ENCODE measurements at places on chromosomes 5 and 9.

DNA sequence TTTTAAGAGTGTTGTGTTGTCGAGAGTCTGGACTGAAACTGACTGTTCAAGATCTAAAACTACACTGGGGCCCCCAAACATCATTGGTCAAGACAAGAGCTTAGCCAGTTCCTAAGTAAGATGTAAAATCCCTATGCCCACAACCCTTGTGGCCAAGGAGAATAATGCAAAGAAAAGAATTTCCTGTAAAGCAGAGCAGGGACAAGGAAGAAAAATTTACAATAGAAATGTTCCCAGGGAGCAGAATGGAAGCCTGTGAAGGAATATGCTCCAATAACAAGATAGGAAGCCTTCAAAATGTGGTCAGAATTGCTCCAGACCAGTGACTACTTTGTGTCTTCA lies 20.4 kb downstream of the PPP1R2B start:
- DNase-seq, result no peak

DNA sequence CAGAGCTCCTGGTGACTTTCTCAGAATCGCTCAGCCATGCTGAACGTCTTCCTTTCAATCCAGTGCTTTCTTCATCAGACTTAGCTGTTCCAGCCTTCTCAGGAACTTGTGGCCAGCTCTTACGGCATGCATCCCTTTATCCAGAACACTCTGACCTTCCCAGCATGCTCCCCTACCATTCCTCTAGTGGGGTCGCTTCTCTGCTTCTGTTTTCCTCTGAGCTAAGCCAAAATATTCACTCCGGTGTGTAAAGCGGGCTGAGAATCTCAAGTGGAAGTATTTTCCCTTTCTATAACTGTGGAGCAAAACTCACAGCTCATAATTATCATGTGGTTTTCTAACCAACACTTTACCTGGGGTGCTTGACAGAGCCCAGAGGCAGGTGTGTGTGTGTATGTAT lies 6.2 kb downstream of the DCANP1 start:
- DNase-seq, result no peak

GRCh38 chr5:124057724-124058231 lies 545.8 kb downstream of the CSNK1G3 start:
- no peak for DNase-seq

- DNase-seq, result no peak
Observed at GRCh38 chr9:23587433-23587832, 238.6 kb downstream of the ELAVL2 start.

DNA sequence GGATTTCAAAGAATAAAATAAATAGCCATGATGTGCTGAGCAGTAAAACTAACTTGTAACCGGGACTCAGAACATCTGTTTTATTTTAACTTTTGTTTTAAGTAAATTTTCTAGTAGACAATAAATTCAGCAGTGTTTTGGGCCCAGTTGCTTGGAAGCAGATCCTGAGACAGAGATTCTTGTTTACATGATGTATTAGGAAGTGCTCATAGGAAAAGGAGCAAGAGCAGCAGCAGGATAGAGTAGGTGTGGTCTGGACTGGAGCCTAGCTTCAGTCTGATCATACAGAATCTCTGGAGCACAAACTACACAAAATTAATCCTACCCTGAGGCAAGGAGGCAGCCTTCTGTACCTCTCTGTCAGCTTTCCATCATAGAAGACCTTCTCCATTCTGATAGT lies 139.2 kb upstream of the CCNH start:
- no peak for DNase-seq

DNA sequence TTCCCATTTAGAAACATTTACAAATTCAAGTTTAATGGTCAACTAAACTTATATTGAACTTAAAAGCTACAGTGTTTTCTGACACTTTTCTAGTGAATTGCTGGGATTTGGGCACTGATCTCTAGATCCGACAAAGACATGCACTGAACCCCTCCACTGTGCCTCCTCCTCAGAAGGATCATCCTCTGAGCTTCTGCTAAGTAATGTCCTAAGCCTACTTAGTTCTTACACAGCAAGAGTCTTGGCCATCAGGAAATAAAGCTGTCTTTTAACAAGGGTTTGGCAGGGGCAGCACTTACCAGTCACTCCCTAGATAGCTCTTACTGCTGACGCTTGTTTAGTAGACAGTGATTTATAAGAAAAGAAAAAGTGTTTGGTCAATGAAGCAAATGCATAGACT lies 50.5 kb downstream of the FAM81B start:
- DNase-seq, result no peak

DNA sequence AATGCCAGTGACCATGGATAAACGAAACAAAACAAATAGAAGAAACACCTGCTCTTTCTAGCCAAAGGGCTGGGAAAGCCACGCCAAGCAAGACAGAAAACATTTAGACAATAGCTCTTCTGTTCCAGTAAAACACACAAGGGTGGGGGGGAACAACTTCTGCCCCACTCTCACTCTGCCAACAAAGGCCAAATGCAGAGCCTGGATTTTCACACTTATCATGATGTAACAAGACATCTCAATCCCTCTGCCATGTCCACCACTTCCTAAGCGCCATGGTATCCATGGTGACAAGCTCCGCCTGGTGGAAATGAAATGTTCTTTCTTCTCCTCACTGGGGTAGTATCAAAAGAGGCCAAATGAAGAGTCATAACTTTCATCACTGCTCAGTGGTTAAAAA lies 60.6 kb downstream of the DRD1 start:
- DNase-seq, result no peak

DNA sequence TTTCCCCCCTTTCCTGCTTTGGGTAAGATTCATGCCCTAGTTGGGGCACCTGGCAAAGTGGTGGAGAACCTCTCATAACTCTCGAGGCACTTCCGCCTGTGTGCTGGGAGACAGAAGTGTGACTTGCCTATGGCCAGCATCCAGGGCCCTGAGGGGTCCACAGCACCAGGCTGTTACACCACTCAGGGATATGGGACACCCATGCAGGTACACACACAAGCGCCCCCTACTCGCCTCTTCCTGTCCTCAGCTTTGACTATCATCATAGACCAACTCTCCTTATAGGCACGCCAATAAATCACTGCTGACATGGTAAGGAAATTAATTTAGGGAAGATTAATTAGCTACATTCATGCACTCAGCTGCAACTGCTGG lies 45.4 kb downstream of the SHB start:
- DNase-seq, result no peak

DNA sequence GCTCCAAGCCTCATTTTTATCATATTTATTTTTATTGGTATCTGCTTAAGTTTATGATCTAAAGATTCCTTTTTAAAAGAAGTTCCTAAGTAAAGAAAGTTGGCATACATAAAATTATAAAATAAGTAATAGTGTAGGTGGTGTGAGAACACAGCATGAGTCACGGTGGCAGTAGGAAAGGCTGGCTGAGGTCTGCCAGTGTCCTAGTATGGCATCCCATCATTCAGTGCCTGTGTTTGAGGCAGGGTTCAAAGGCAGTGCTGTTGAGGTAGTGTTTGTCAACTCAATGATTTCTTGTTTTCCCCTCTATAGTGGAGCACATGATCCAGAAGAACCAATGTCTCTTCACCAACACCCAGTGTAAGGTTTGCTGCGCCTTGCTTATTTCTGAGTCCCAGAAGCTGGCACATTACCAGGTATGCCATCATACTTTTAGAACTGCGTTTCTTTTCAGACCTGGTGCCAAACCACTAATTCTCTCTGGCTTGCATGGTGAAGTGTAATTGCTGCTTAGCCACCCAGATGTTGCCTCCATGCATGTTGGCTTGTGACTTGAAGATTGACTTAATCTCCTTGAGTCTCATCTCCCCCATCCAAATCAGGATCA lies 18.4 kb downstream of the ZNF346 start:
- DNase-seq, result no peak

DNA sequence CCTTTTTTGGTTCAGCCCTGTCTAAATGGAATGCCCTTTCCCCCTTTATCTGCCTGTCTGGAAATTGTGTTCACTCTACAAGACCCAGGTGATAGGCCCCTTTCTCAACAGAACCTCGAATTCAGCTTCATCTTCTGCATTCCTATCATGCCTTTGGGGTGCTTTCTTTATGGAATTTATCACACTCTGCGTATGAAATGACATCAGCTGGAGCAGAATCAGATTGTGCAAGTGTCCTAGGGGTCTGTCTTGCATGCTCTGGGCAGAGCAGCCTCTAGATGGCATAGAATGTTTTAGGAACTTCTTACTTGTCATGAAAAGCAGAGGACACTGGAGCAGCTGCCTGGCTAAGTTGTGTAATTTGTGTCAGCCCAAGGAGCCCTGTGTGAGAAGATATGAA lies 84.9 kb downstream of the ISL1 start:
- DNase-seq, result no peak

DNA sequence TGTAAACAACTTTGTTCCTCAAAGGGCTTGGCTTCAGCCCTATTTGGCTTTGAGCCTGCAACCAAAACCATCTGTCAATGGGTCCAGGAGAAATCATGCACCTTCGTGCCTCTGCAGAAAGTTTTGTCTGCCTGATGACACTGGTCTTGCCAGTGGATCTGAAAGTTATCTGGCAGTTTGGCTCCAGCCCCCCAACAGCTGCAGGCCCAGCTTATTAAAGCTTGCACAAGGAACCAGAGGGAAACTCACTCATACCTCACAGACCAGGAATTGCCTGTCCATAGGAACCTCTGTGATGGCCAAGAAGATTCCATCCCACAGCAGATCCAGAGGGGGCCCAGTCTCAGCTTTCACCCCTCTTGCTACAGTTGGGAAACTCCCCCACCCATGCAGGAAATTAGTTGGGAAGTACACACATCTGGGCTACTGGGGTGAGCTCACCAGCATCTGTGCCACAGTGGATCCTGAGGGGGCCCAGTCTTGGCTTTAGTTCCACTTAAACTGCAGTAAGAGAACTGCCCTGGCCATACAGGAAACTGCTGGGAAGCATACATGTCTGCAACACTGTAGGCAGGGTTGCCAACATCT lies 265.5 kb downstream of the GRIA1 start:
- DNase-seq, result no peak

- no peak for DNase-seq
Observed at GRCh38 chr9:137763271-137763955, 114.2 kb upstream of the CACNA1B start.

DNA sequence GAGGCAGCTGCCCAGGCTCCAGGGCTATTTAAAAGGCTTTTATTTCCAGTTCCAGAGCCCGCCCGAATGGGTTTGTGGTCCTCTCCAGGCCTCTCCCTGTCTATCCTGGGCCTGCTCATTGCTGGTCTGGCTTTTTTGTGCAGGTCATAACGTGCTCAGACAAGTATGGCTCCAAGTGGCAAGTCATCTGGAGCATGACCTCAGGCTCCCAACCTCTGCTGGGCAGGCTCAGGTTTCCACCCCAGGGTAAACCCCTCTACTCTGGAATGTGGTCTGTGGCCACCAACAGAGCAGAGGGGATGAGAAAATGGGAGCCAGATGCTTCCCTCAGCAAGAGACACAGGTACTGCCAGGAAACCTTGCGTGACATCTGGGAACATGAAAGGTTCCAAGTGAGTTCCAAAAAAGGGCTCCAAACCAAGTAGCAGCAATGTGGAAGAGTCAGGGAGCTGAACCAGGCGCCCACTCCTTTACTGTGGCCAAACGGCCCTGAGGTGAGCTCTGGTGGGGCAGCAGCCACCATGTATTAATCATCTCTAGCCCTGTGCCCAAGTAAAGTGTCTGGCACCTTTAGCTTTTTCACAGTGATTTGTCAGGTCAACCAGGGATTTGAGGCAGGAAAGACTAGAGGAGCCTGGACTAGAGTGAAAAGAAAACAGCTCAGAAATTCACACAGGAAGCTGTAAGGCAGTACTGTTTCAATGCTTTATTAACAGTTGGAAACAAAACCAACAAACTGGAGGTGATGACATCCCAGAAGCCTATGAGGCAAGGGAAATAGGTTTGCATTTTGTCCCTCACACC lies 25.7 kb downstream of the PCDHGC5 start:
- no peak for DNase-seq

GRCh38 chr9:33135470-33135958 lies 31.6 kb downstream of the B4GALT1 start:
- DNase-seq, result no peak

GRCh38 chr9:83238871-83239640 lies 176.1 kb upstream of the RASEF start:
- no peak for DNase-seq

GRCh38 chr9:107243742-107244141 lies 39.3 kb upstream of the RAD23B start:
- DNase-seq, result no peak

- no peak for DNase-seq
Observed at GRCh38 chr5:95720094-95720786, 10.9 kb upstream of the RHOBTB3 start.

DNA sequence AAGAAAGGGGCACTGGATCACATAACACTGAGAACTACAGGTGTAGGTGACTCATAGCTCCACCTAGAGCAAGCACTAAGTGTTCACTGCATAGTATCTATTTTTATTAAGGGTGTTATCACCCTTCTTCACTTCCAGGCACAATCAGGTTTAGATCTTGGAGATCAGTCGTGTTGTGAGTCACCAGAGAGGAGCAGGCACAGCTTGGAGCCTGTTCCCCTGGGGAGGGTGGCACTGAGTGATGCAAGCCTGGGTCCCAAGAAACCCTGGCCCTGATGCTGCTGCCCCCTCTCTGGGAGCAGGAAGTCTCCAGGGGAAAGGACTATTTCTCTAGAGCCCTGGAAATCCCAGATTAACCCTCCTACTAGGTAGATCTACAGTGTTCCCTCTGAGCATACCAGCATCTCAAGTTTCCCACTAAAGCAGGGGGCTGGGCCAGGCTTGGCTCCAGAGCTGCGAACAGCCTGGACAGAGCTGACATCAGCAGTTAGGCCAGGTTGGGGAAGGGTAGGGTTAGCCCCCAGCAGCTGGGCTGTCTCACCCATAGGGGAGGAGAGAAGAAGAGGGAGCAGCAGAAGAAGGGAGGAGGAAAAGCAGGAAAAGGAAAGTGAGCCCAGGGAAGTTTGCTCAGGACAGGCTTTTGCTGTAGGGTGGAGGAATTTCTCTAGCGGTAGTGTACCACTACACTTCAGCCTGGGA lies 28.1 kb upstream of the SPINK4 start:
- no peak for DNase-seq

DNA sequence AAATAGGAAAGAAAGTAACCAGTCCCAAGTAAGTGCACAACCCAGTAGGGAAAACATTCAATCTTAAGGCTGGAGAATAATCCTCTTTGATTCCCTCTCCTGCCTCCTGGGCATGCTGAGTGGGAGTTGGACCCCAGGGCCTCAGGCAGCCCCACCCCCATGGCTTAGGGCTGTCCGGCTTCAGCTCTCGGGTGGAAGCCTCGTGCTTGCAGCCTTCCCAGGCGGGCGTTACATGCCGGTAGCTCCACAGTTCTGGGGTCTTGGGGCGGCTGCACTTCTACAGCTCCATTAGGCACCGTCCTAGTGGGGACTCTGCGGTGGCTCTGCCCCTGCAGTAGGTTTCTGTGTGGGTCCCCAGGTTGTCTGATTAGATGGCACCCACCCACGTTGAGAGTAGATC lies 10.1 kb downstream of the GLIPR2 start:
- no peak for DNase-seq

All from activated CD8-positive, alpha-beta memory T cell treated with anti-CD3 and anti-CD28 coated beads for 48 hours (primary cell).